Kidney (tissue), 22 donors: ENCODE measurements at places on chromosomes 1 and 21.

GRCh38 chr1:205179842-205180241, 31.7 kb downstream of the DSTYK start:
- no peak for DNase-seq

DNA sequence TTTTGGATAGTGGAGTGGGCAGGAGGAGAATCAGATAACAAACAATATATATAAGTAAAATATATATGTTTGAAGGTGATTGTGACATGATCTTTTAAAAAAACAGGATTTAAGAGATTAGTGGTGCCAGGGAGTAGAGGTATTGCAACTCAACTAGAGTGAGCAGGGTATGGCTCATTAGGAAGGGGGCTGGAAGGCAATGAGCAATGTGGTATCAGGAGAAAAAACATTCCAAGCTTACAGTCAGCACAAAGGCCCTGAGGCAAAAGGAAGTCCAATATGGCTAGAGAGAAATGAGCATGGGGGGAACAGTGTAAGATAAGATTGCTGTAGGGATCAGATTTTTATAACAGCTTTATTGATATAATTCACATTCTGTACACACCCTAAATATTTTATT, 5.3 kb upstream of the GADD45A start:
- DNase-seq = no peak

- peak; percentile 60 for DNase-seq
These were observed 26.9 kb downstream of the RPL5 start for GRCh38 chr1:92858564-92859399.

- DNase-seq = no peak
These were observed 205.0 kb downstream of the HMCN1 start for GRCh38 chr1:185939142-185939541.

DNA sequence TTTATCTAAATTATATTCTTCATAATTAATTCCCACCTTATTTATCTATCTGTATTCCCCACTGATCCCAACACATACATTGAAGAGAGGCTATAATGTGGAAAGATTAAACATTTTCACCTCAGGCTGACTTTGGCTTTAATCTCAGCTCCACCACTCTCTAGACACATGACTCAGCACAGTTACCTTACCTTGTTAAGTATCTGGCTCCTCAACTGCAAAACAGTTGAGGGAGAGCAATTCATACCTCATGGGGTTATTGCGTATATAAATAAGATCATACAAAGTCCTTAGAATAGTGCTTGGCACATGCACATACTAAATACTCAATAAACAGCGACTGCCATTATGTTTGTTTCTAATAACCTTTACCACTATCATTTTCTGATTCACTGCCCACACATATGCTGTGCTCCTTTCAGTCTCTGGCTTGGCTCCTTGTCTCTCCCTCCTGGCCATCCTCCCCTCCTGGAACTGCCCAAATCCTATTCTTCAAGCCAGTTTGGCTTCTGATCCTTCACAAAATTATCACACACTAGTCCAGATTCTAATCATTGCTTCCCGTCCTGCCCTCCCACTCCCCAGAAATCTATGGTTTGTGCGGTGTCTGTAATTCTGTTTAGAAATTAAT, 50.1 kb downstream of the BCL9 start:
- no peak for DNase-seq
